Activated CD4-positive, alpha-beta memory T cell treated with anti-CD3 and anti-CD28 coated beads for 36 hours (primary cell): ENCODE measurements at places on chromosomes 11 and 22. TPM values are rescaled to one million over a fixed set of nuclear protein-coding genes. Genes with fewer than 3 reads are reported as not detected.

Gene P4HA3
- not detected for total RNA-seq

Gene C22orf42
- not detected for total RNA-seq

Gene HBG1
- total RNA-seq, result not detected

Gene KCTD14
- total RNA-seq, result not detected

Gene MS4A6A
- total RNA-seq, result not detected

Gene MYOD1
- total RNA-seq, result not detected

Gene P2RX6
- total RNA-seq, result not detected

Gene ENTHD1
- total RNA-seq, result 0.95 TPM

Gene SLC5A12
- total RNA-seq, result not detected

Gene USH1C
- not detected for total RNA-seq

Gene BTG4
- total RNA-seq, result not detected

Gene CEP126
- 1.1 TPM for total RNA-seq

Gene DEFB131B
- total RNA-seq, result not detected

Gene OOSP2
- total RNA-seq, result not detected

Gene TSPAN4
- 5.3 TPM for total RNA-seq

Gene C11orf87
- total RNA-seq, result not detected

Gene MOGAT2
- not detected for total RNA-seq

Gene OR52N2
- not detected for total RNA-seq

Gene LRRC32
- 12.3 TPM for total RNA-seq

Gene RFPL1
- not detected for total RNA-seq

Gene SCO2
- 5.6 TPM for total RNA-seq

Gene CLMP
- total RNA-seq, result 0.31 TPM

Gene FAM181B
- total RNA-seq, result 0.05 TPM

Gene APLP2
- 53.4 TPM for total RNA-seq

Gene UVRAG
- total RNA-seq, result 16.7 TPM
